Activated T-cell treated with anti-CD3 and anti-CD28 coated beads for 1 hour (primary cell): ENCODE measurements at places on chromosomes 6 and 20.

GRCh38 chr6:41503827-41504465 is 42.2 kb upstream of the FOXP4 start:
- no peak for DNase-seq

GRCh38 chr20:60963146-60963545 is 288.9 kb upstream of the CDH4 start:
- no peak for DNase-seq

GRCh38 chr6:167491438-167492099 is 166.7 kb downstream of the TTLL2 start:
- no peak for DNase-seq

- no peak for DNase-seq
Observed at GRCh38 chr6:34350137-34350933, 42.1 kb downstream of the NUDT3 start.

- DNase-seq = no peak
Observed at GRCh38 chr6:136738692-136739057, 53.6 kb downstream of the MAP3K5 start.

GRCh38 chr20:23149623-23150279 is 63.6 kb upstream of the CD93 start:
- DNase-seq = no peak
